ENCODE measurements at places on chromosomes 2 and 18.

DNA sequence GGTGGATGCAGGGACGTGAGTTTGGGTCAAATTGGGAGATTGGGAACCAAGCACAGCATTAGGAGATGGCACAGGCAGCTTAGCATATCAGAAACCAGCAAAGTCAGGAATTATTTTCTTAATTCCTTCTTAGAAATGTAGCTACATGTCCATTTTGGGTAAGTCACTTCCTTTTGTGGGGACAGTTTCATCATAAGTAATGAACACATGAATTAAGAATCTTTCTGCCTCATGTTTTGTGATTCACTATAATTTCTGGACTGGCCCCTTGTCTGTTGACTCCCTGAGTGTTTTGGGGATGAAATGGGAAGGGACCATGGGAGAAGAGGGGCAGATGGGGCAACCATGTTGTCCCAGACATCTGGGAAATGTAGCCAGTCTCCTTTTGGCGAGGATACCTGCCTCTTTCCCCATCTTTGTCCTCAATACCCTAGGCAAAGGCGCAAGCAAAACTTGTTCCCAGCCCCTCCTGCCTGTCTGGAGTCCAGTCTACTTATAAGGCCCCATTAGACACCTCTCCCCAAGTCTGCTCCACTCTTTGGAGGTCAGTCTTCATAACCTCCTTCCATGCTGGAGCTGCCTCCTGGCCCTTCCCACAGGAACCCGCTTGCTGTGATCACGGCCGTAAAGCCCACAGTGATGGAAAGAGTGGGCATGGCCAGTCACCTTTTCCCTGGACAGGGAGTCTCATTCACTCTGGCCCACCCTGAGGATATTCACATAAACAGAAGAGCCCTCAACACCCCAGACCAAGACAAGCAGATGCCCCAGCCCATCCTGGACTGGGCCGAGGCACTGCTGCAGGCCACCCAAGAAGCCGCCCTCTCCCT, 25.7 kb downstream of the MTHFD2 start:
- no peak for DNase-seq

- no peak for DNase-seq
Observed at GRCh38 chr2:159959136-159959535, 103.3 kb downstream of the PLA2R1 start.

GRCh38 chr2:127092306-127092705, 14.6 kb downstream of the BIN1 start:
- DNase-seq = no peak

DNA sequence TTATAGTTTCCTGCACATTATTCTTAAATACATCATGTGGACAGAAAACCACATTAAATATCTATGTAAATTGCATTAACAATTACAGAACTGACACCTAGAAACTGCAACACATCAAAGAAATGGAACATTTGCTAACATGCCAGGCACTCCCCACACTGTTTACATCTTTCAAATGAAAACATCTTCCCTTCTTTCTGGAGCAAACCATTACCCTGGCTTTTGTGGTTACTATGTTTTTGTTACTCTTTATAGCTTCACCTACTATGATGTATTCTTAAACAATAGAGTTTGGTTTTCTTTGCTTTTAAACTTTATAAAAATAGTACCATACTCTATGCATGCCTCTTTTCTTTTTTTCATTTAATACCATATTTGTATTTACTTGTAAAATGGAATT, 1894.5 kb upstream of the CELF4 start:
- no peak for DNase-seq

DNA sequence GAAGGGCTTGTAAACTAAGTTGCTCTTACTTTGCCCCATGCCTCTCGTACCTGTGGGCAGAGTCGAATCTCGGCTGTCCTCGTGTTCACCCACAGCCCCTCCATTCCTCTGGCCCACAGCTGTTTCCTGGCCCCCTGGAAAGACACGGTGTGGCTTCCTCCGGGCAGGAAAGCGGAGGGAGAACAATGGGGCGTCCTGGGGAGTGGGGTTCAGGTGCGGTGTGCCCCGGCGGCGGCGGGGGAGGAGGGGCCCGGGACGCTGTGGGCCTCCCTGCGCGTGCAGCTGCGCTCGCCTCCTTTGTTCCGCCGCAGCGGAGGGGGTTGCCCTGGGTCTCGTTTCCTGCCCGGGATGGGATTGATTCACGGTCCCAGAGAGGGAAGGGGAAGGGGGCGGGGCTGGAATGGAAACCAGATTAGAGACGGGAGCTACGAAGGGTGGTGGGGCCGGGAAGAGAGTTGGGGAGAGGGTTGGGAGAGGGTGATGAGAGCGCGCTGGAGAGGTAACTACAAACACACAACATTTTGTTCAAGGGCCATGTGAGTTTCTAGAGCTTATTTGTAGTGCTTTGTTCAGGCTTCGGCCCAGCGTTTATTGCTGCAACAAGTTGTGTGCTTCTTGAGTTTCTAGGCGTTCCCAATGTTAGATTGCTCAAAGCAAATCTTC, 796 bp downstream of the MYO1B start:
- DNase-seq = no peak

- no peak for DNase-seq
Observed at GRCh38 chr2:33812707-33813106, 213.6 kb upstream of the FAM98A start.

DNA sequence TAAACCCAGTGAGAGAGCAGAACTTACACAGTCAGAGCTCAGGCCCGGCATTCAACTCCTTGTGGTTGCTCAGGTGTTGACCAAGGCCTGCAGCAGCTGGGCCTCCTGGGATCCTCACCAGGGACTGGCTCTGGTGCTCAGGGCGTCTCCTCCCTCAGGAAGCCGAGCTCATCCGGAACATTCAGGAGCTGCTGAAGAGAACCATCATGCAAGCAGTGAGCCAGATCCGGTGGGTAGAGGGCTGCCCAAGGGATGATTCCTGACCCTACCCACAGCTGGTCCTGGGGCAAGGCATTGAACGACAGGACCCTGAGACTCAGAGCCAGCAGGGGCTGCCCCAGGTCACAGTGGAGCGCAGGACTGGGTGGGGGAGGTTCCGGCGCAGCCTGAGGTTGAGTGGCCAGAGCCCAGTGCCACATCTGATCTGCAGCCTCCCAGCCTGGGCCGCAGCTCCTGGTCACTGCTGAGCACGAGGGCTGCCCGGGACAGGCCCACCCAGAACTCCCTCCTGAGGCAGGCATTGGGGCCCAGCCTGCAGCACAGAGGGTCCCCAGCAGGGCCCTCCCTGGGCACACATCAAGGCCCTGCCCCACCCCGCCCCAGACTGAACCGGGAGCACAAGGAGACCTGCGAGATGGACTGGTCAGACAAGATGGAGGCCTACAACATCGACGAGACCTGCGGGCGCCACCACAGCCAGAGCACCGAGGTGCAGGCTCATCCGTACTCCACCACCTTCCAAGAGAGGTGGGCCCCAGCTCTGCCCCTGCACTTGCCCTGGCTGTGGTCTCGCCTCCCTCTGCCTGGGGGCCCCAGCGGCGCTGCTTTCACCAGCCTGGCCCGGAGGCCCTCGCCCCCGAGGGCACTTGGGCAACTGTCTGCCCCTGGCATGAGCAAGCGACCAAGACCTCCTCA, 2.4 kb downstream of the TEKT4 start:
- no peak for DNase-seq

- DNase-seq = no peak
Observed at GRCh38 chr18:26459340-26459739, 89.0 kb downstream of the KCTD1 start.

DNA sequence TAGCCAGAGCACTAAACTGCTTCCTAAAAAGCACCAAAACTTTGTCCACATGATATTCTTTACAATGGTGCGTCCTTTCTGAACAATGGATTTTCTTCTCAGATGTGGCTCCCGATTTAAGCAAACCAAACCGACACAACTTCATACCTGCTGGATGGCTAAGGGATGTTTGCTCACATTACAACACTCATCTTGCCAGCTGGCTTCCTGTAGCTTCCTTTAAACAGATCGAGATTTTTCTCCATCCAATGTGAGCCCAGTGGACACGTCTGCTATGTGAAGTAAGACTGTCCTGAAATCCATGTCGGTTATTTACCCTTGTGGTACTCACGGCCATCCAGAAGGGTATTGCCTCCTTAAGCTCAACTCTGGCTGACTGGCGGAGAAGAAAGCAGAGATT, 126.5 kb downstream of the MAPK4 start:
- DNase-seq = no peak

GRCh38 chr2:109694190-109694589, 80.0 kb downstream of the SOWAHC start:
- DNase-seq = no peak

GRCh38 chr18:33923980-33924379, 300.7 kb downstream of the NOL4 start:
- no peak for DNase-seq

GRCh38 chr2:21326152-21326551, 202.4 kb downstream of the TDRD15 start:
- DNase-seq = no peak

DNA sequence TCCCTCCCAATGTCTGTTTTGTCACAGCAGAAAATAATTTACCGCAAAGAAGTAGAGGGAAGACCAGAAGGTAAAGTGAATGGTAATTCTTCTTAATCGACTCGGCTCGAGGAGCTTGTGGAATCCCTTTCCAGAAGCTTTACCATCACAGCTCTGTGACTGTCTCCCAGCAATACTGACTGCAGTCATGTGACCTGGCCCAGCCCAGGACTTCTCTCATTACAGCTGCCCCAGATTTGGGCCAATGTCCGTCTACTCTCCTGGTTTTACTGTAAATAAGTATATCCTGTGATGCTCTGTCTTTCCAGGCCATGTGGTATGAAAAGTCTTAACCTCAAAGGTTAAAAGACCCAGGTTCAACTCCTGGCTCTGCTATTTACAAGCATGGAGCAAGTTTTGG, 18.9 kb upstream of the ELOA2 start:
- no peak for DNase-seq

GRCh38 chr2:231687133-231687852, 21.0 kb upstream of the PTMA start:
- DNase-seq = no peak

GRCh38 chr18:54119524-54120019, 104.9 kb downstream of the MBD2 start:
- no peak for DNase-seq

DNA sequence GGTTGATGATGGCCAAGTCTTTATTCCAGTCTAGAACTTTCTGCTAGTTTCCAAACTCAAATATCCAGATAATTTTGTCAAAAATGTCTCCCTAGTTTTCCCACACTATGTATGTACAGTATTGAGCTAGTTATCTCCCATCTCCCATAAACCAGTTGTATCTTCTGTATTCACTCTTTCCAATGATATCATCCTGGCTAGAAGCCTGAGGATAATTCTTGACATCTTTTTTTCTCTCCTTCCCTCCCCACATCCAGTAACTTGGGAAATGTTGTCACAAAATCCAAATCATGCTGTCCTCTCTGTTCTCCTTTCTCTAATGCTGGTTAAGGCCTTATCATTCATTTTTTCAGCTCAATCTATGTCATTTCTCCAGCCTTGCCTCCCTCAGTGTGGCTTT, 553.8 kb upstream of the FANCL start:
- no peak for DNase-seq

GRCh38 chr2:181516992-181517391, 59.8 kb downstream of the ITGA4 start:
- DNase-seq = no peak

Data from BJ (cell line).